ENCODE measurements at places on chromosomes 16 and 17. TPM values are rescaled to one million over a fixed set of nuclear protein-coding genes. Genes with fewer than 3 reads are reported as not detected.

GRCh38 chr16:24497440-24497839 lies 41.9 kb upstream of the RBBP6 start:
- no peak for DNase-seq

DNA sequence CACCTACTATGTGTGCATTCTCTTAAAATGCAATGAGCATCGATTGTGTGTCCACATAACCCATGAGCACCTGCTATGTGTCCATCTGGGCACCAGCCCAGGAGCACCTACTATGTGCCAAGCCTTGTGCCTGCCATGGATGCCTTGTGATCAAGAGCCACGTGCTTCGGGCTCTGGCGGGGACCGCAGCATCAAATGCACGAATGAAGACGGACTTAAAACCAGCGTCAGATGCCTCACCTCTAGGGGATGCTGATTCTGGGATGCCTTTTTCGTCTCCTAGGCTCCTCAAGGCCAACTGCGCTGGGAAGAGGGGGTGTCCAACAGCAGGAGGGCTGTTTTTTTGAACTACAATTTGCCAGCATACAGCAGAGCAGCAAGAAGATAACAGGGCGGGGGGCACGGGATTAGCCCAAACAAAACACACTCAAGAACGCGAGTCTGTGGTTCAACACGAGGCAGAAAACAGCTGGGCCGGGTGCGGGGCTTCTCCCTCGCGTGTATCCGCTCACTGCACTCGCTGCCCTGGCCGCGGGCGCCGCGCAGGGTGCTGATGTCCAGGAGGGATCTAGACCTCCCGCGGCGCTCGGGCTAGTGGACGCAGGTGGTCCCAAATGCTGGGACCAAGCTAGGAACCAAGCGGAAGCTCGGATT lies 1.2 kb upstream of the GLIS2 start:
- DNase-seq, result no peak

CX3CL1 gene
- 0.02 TPM for polyA plus RNA-seq

GRCh38 chr16:24253192-24253591 lies 2.9 kb upstream of the CACNG3 start:
- no peak for DNase-seq

TTYH2 gene
- 2.7 TPM for polyA plus RNA-seq

KRT33B gene
- polyA plus RNA-seq, result 1.2 TPM

DNA sequence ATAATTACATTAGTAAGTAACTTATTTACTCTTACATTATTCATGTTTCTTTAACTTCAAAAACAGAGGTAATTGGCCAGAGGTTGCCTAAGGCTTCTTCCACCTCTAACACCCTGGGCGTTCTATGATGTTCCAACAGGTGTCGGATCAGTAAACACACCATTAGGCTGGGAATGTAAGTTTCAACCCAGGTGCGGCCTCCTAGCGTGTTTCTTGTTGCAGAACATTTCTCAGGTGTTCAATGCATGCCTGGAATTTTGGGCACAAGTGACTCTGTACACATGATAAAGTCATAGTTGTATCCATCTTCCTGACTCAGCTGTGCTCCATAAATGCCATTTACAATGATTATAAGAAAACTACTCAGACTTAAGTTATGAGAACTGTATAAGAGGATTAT lies 1.0 kb downstream of the KRTAP2-2 start:
- DNase-seq, result no peak

DNA sequence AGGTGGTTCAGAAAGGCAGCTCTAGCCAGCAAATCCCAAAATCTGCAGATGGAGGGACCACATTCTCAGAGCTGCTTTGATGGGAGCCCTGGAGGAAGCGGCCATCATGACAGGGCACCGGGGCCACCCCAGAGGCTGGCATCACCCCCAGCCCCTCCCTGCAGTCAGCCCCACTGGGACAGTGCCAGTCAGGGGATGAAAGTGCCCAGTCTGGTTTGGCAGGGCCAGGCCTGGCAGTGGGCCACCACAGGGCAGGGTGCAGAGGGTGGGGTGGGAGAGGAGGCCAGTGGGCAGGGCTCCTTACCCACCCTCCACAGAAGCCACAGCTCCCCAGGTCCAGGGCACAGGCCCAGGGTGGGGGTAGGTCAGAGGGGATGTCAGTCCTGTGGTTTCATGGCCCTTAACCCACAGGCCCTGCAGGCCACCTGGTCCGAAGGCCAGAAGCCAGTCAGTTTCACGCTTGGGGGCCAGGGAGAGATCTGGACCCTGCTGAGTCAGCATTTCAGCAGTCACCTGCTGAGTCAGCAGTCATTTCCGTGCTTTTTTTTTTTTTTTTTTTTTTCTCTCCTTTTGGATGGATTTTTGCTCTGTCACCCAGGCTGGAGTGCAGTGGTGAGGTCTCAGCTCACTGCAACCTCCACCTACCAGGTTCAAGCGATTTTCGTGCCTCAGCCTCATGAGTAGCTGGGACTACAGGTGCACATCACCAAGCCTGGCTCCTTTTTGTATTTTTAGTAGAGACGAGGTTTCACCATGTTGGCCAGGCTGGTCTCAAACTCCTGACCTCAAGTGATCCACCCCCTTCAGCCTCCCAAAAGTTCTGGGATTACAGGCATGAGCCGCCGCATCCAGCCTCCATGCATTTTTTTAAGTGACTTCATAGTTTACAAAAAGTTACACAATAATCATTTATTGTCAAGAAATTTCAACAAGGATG lies 10.4 kb downstream of the SLC25A10 start:
- no peak for DNase-seq

DNA sequence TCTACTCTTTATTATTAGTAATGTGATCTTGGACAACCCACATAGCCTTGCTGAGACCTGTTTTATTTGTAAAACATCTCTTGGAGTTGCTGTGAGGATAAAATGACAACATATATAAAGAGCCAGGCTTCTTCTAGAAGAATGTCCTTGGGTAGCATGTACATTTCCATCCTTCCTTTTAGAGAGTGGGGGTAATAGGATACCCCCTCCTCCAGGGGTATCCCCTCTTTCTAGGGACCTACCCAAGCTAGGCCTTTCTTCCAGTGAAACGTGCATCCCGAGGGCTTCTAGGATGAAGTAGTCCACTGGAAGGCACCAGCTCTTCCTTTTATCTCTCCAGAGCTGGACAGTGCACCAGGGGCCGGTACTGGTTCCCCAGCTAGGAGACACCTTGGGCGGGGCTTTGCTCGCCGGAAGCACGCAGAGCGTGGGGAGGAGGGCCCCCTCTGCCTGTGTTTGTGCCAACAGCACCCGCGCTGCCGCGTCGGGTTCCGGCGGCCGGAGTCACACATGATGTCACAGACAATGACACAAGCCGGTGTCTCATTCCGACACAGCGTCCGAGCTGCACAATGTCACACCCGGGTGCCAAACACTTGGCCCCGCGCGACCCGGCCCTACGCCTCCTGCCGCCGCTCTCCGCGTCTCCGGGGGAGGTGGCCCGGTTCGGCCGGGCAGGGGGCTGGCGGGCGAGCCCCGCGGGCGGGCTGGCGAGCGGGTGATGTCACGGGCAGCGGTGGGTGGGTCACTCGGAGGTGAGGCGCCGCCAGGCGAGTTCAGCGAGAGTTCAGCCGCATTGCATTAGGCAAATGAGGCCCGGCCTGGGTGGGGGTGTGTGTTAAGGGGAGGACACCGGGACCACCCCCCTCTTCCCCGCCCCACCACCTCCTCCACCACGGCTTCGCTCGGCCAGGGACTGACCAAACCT lies 23.4 kb downstream of the GJD3 start:
- DNase-seq, result no peak

GRCh38 chr17:81544281-81544974 lies 7.7 kb downstream of the FAAP100 start:
- no peak for DNase-seq

- no peak for DNase-seq
Measured at GRCh38 chr17:35314415-35315216, 58.8 kb downstream of the SLFN11 start.

GRCh38 chr17:55238931-55239297 lies 25.8 kb upstream of the HLF start:
- no peak for DNase-seq

DNA sequence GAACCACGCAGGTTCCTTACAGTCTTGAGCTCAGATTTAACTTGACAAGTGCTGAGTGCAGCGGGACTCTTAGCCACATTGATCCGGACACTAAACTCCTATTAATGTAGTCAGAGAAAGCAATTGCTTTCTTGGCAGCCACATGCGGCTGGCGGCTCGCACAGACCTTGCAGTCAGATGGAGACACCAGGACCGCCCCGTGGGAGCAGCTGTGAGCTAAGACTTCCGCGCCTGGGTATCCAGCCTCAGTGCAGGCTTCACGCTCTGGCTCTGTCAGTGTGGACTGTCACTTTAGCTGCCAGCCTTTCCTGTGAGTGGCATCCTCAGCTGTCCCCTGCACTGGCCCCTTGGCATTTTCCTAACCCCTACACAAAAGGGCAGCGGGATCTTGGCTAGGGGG lies 80.9 kb upstream of the NLRP1 start:
- DNase-seq, result no peak

KLHL10 gene
- 0.15 TPM for polyA plus RNA-seq

NACA2 gene
- 0.15 TPM for polyA plus RNA-seq

DNA sequence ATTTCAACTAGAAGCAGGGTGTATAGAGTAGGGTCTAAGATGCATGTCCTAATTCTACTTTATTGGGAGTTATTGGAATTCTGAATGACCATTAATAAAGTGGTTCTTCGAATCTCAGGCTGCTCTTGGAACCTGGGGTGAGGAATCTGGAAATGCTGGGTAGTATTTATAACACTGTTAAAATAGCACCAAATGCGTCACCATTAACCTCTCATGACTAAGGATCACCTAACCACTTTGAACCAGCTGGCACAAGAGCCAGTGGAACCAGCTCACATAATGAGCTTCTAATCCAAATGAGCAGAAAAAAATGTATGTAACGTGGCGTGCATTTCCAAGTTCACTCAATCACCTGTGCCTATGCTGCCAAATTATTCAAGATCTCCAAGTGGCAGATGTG lies 281.7 kb downstream of the GRIN2A start:
- DNase-seq, result no peak

GRCh38 chr17:9434642-9435057 lies 141.0 kb downstream of the STX8 start:
- DNase-seq, result no peak

DNA sequence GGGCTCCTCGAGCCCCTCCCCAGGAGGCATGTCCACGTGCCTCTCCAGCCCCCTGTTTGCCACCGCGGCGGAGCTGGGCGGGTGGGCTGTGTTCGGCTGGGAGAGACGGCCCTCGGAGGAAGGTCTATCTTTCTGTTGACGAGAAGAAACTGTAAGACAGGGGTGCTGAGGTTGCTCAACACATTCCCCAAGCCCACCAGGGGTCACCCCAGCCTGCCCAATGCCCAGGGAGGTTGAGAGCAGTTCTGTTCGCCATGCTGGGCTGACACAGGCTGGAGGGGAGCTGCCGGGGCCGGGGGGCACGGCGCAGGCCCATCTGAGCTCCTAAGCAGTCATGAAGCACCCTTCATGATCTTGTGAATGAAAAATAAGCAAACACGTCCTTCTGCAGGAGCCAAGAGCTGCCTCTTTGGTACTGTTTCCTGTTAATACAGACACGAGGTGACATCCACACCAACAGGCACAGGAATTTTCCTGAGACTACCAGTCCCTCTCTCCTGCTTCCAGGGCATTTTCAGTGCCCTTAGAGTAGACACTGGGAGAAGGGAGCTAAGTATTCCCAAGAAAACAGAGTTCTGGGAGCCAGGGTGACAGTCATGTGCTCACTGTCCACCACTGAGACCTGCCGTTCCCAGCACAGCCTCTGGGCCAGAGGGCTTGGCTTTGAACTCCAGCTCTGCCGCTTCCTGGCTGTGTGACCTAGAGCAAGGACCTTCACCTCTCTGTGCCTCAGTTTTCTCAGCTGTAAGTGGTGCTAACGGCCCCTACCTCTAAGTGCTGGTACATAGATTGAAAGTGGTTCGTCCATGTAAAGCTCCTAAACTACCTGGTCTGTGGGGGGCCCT lies 9.2 kb downstream of the UBALD2 start:
- DNase-seq, result no peak

Measured in BJ (cell line).